A549 treated with Mapracorat at 1 μM for 4 hours (cell line): ENCODE measurements at places on chromosomes 1 and 21. TPM values are rescaled to one million over a fixed set of nuclear protein-coding genes. Genes with fewer than 3 reads are reported as not detected.

The AADACL3 gene
- total RNA-seq, result not detected in 5 replicates

The RHEX gene
- not detected in 5 replicates for total RNA-seq

The LENEP gene
- total RNA-seq, result 0.34 TPM in 1 of 5 replicates, not detected in the others

The THEM5 gene
- not detected in 5 replicates for total RNA-seq

The VCAM1 gene
- 0.04 to 0.09 TPM (median 0.08 TPM) in 4 of 5 replicates, not detected in the other for total RNA-seq

The CYP4A11 gene
- total RNA-seq, result not detected in 5 replicates

The PMVK gene
- 35.9 to 46.1 TPM (median 40.9 TPM) in 5 replicates for total RNA-seq

The PLPPR5 gene
- total RNA-seq, result not detected in 5 replicates

The NPHS2 gene
- total RNA-seq, result not detected in 5 replicates

The TPR gene
- 41.9 to 47.4 TPM (median 44.7 TPM) in 5 replicates for total RNA-seq

The SPATA1 gene
- 1.0 to 1.9 TPM (median 1.1 TPM) in 3 of 5 replicates, not detected in the others for total RNA-seq

The LPAR3 gene
- total RNA-seq, result 0.16 to 0.33 TPM (median 0.25 TPM) in 5 replicates

The RGS16 gene
- total RNA-seq, result 0.25 to 0.45 TPM (median 0.28 TPM) in 5 replicates
